ENCODE measurements at places on chromosomes 12 and 14. TPM values are rescaled to one million over a fixed set of nuclear protein-coding genes. Genes with fewer than 3 reads are reported as not detected.

Gene TRAF3
- total RNA-seq, result 24.8 TPM

Gene LRFN5
- total RNA-seq, result not detected

Gene ZFP36L1
- 240 TPM for total RNA-seq

Gene TDRD9
- total RNA-seq, result not detected

DNA sequence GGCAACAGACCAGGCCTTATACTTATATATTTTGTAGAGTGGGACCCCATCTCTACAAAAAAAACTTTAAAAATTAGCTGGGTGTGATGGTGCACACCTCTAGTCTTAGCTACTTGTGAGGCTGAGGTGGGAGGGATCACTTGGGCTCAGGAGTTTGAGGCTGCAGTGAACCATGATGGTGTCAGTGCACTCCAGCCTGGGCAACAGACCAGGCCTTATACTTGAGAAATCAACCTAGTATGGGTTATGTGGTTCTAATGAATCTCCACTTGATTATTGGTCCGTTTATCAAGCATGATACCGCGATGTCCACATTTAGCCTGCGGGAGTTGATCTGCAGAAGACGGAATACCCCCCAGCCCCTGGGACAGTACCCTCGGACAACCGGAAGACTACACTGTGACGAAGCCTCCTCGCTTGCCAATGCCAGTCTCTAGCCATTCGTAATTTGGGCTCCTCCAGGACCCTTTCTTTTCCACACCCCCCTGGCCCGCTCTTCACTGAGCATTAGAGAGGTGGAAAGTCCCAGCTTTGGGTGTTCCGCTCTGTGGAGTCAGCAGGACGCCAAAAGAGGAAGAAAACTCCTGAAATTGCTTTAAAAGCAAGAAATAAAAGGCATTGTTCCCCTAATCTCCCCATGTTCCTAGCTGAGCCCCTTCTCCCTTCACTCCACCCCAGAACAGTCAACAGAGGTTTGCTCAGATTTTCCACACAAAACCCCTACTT, 19.4 kb downstream of the LTBP2 start:
- H3K4me1 ChIP-seq, result no peaks in the 10 kb centered on the region
- H3K27ac ChIP-seq, result no peak overlapping the region
- H3K36me3 ChIP-seq, result no peaks in the 10 kb centered on the region
- H3K4me3 ChIP-seq, result no peak overlapping the region
- no peak for DNase-seq
- H3K27me3 ChIP-seq, result peaks cover 21% of the 10 kb centered on the region

GRCh38 chr14:53924753-53925152, 31.9 kb downstream of the BMP4 start:
- no peaks in the 10 kb centered on the region for H3K36me3 ChIP-seq
- H3K27me3 ChIP-seq, result no peaks in the 10 kb centered on the region
- H3K27ac ChIP-seq, result no peak overlapping the region

DNA sequence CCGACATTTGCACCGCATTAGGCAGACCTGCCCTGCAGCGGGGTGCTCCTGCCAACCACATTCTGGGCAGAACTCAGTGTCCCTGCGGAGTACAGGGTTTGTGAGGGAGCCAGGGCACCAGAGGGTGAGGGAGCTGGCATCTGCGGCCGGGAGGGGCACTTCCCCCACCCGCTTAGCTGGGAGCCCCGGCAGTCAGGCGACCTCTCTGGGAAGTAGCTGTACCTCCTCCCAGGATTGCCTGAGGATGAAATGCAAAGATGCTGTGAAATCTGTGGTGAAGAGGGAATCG, 58.6 kb downstream of the ANKRD9 start:
- peaks cover 7% of the 10 kb centered on the region for H3K36me3 ChIP-seq
- no peaks in the 10 kb centered on the region for H3K4me1 ChIP-seq
- DNase-seq, result no peak
- no peak overlapping the region for H3K27ac ChIP-seq

DNA sequence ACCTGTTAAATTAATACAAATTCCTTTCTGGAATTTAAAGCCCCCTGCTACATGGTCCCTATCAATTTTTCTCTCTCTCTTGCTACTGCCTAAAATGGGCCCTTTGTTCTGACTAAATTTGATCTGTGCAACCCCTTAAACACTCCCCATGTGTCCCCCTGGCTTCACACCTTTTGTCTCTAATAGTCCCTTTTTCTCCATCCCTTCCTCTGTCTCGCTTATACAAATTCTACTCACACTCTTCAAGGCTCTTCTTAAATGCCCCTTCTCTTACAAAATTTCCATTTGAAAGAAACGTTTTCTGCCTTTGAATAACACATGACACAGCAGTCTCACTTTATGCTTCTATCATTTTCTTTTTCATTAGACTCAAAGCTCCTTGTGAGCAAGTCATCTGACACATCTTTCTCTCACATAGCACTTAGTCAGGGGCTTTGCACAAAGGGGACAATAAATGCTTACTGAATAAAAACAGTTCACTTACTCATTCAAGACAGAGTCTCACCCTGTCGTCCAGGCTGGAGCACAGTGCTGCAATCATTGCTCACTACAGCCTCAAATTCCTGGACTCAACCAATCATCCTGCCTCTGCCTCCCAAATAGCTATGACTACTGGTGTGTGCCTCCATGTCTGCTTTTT, 41.5 kb upstream of the NR2C1 start:
- H3K4me3 ChIP-seq, result no peak overlapping the region
- H3K27ac ChIP-seq, result peak overlapping the region; percentile 99
- no peak for DNase-seq
- peaks cover 78% of the 10 kb centered on the region for H3K36me3 ChIP-seq
- H3K4me1 ChIP-seq, result peaks cover 47% of the 10 kb centered on the region

GRCh38 chr12:24223926-24224325, 274.5 kb upstream of the SOX5 start:
- H3K4me1 ChIP-seq, result peaks cover 25% of the 10 kb centered on the region
- no peak overlapping the region for H3K4me3 ChIP-seq
- no peaks in the 10 kb centered on the region for H3K27me3 ChIP-seq
- DNase-seq, result no peak

- no peak for DNase-seq
- no peaks in the 10 kb centered on the region for H3K27me3 ChIP-seq
- no peak overlapping the region for H3K4me3 ChIP-seq
- no peaks in the 10 kb centered on the region for H3K36me3 ChIP-seq
Measured at GRCh38 chr12:76583301-76583700, 23.7 kb upstream of the OSBPL8 start.

GRCh38 chr14:93496856-93497741, 66.4 kb downstream of the UNC79 start:
- no peak overlapping the region for H3K4me3 ChIP-seq
- no peaks in the 10 kb centered on the region for H3K36me3 ChIP-seq
- no peak overlapping the region for H3K27ac ChIP-seq
- H3K27me3 ChIP-seq, result no peaks in the 10 kb centered on the region

DNA sequence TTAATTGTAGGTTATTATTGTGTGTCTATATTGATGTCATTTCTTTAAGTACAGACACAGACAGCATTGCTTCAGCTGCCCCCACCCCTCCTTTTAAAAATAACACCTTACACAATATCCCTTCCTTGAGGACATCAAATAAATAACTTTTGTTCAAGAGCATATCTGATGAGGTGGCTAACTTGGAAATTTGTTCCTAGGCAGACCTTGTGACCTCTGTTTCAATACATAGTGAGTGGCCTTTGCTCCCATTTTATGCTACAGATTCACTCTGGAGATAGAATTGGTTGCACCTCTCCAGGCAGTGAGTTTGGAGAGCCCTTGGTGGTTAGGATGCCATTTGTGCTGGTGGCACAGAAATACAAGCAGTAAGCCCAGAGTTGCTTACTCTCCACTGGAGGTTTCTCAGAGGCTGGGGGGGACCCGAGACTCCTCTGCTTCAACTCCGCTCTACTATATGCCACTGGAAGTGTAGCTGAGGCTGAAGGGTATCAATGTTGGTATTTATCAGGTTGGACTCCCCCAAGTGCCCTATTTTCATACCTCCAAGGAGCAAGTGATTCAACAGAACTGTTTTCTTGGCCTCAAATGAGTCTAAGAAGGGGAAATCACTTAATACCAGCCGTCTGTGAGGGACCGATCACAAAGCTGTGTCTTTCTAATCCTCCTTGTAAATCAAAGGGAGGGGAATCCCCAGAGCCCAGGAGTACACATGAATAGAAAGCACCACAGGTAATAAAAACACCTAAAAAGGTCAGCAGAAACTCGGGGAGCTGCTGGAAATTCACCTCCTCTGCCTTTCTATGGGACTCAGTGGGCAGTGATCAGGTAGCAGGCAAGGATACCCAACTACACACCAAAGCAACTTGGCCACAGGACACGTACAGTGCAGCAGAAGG, 463.1 kb downstream of the RAD51B start:
- no peak for DNase-seq
- H3K4me1 ChIP-seq, result peaks cover 16% of the 10 kb centered on the region
- no peaks in the 10 kb centered on the region for H3K27me3 ChIP-seq
- no peak overlapping the region for H3K27ac ChIP-seq
- H3K4me3 ChIP-seq, result no peak overlapping the region

GRCh38 chr12:95358111-95359083, 115.6 kb upstream of the METAP2 start:
- DNase-seq, result no peak
- no peak overlapping the region for H3K4me3 ChIP-seq
- peaks cover 9% of the 10 kb centered on the region for H3K4me1 ChIP-seq
- H3K36me3 ChIP-seq, result no peaks in the 10 kb centered on the region
- no peak overlapping the region for H3K27ac ChIP-seq

- H3K27me3 ChIP-seq, result no peaks in the 10 kb centered on the region
- no peak overlapping the region for H3K4me3 ChIP-seq
- no peak for DNase-seq
- peaks cover 15% of the 10 kb centered on the region for H3K4me1 ChIP-seq
- H3K27ac ChIP-seq, result no peak overlapping the region
- peaks cover 4% of the 10 kb centered on the region for H3K36me3 ChIP-seq
Measured at GRCh38 chr12:112001576-112001975, 11.4 kb downstream of the TMEM116 start.

DNA sequence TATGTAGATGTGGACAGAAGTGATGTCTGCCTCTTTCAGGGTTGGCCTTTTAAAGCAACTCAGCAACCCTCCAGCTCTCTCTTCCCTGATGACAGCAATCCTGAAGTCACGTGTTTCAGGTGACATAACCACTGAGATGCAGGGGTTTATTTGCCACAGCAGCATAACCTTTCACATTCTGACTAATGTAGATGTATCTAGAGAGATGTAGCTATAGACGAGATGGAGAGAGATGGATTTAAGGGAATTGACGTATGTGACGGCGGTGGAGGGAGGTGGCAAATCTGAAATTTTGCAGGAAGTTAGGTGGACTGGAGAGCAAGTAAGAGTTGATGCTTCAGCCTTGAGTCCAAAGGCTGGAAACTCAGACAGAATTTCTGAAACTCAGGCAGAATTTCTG, 126.0 kb downstream of the ZFP36L1 start:
- H3K27ac ChIP-seq, result no peak overlapping the region
- no peak overlapping the region for H3K4me3 ChIP-seq
- DNase-seq, result no peak
- H3K36me3 ChIP-seq, result peaks cover 3% of the 10 kb centered on the region
- H3K4me1 ChIP-seq, result peaks cover 24% of the 10 kb centered on the region

- H3K4me3 ChIP-seq, result peak overlapping the region; percentile 99
- H3K36me3 ChIP-seq, result peaks cover 43% of the 10 kb centered on the region
- peak overlapping the region; percentile 95 for H3K27ac ChIP-seq
- no peaks in the 10 kb centered on the region for H3K27me3 ChIP-seq
- DNase-seq, result peak; percentile 98
Measured at GRCh38 chr12:56078931-56079722, 838 bp upstream of the ERBB3 start.
